ENCODE measurements at places on chromosomes 3 and 15.

GRCh38 chr3:136186344-136186743, 9.8 kb downstream of the MSL2 start:
- H3K4me3 ChIP-seq: no peak overlapping the region
- H3K27me3 ChIP-seq: no peaks in the 10 kb centered on the region
- no peak overlapping the region for H3K27ac ChIP-seq
- H3K36me3 ChIP-seq: peaks cover 2% of the 10 kb centered on the region

GRCh38 chr3:33426068-33426467, 14.1 kb downstream of the UBP1 start:
- H3K4me1 ChIP-seq: peaks cover 22% of the 10 kb centered on the region
- no peak overlapping the region for H3K27ac ChIP-seq
- no peak overlapping the region for H3K4me3 ChIP-seq
- no peaks in the 10 kb centered on the region for H3K36me3 ChIP-seq
- no peak for DNase-seq
- no peaks in the 10 kb centered on the region for H3K27me3 ChIP-seq

DNA sequence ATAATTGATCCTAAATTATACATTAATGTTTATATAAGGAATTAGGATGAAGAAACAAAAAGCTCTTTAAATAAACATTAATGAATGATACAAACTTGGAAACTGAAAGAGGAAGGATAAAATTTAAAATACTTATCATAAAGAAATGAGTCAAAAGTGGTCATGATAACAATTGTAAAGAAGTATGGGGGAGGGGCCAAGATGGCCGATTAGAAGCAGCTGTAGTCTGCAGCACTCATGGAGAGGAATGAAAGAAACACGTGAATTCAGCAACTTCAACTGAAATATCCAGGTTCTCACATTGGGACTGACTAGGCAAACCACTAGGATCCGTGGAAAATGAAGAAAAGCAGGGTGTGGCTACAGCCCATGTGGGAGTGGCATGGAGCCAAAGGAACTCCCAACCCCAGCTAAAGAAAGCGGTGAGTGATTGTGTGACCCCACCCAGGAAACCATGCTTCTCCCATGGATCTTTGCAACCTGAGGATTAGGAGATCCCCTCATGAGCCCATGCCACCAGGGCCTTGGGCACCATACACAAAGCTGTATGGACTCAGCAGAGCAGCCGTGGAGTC, 13.1 kb upstream of the CP start:
- H3K27ac ChIP-seq: no peak overlapping the region
- H3K4me3 ChIP-seq: no peak overlapping the region
- DNase-seq: no peak
- H3K4me1 ChIP-seq: no peaks in the 10 kb centered on the region
- no peaks in the 10 kb centered on the region for H3K36me3 ChIP-seq

DNA sequence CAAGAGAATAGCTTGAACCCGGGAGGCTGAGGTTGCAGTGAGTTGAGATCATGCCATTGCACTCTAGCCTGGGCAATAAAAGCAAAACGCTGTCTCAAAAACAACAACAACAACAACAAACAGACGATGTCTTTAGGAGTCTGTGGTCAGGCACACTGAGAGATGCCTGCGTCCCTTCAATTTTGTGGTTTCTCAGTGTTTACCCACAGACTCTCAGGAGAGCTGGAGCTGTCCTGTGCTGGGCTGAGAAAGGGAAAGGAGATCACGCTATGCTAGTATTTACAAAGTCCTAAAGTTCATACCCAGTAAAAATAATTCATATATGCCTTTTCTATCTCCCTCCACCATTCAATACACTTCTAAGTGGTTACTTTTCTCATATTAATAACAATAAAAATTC, 6.3 kb downstream of the LAMP3 start:
- H3K4me3 ChIP-seq: no peak overlapping the region
- peaks cover 40% of the 10 kb centered on the region for H3K4me1 ChIP-seq
- DNase-seq: no peak
- peaks cover 19% of the 10 kb centered on the region for H3K36me3 ChIP-seq
- H3K27ac ChIP-seq: no peak overlapping the region

- no peaks in the 10 kb centered on the region for H3K36me3 ChIP-seq
- no peak for DNase-seq
Measured at GRCh38 chr3:177934001-177934891, 602.0 kb upstream of the KCNMB2 start.

DNA sequence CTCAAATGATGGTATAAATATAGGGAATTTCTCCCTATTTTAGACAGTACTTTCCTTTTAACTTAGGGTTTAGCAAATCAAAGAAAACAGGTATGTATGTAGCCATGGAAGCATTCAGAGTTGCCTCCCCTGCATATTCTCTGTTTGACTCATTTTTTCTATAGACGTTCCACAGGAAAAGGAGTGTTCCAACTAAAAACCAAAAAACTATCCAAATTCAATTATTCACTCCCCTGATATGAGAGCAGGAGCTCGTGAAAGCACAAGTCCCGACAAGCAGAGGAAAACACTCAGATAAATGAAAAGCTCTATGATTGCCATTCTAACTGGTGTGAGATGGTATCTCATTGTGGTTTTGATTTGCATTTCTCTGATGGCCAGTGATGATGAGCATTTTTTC, 119.5 kb downstream of the FRMD5 start:
- no peak for DNase-seq
- no peak overlapping the region for H3K27ac ChIP-seq
- H3K27me3 ChIP-seq: no peaks in the 10 kb centered on the region
- no peaks in the 10 kb centered on the region for H3K36me3 ChIP-seq
- H3K4me1 ChIP-seq: no peaks in the 10 kb centered on the region

GRCh38 chr3:83460052-83460451, 1498.7 kb upstream of the CADM2 start:
- no peak overlapping the region for H3K27ac ChIP-seq
- H3K27me3 ChIP-seq: no peaks in the 10 kb centered on the region
- no peak overlapping the region for H3K4me3 ChIP-seq
- no peaks in the 10 kb centered on the region for H3K36me3 ChIP-seq
- H3K4me1 ChIP-seq: no peaks in the 10 kb centered on the region

DNA sequence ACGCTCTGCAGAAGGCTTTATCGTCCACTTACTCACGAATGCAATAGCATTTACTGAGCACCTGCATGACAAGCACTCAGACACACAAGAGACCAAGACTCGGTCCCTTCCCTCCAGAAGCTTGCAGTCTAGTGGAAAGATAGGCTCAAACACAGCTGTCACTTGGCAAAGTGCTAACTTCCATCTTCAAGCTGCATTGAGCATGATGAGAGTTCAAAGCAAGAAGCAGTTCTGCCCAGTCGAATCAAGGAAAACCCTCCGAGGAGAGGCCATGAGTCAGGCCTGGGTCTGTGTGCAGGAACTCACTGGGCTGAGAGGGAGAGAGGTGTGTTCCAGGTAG, 51.5 kb downstream of the C3orf20 start:
- peaks cover 3% of the 10 kb centered on the region for H3K4me1 ChIP-seq
- H3K4me3 ChIP-seq: no peak overlapping the region
- no peaks in the 10 kb centered on the region for H3K36me3 ChIP-seq
- H3K27ac ChIP-seq: no peak overlapping the region
- H3K27me3 ChIP-seq: no peaks in the 10 kb centered on the region

GRCh38 chr3:150765949-150766720, 3.2 kb upstream of the SIAH2 start:
- H3K27me3 ChIP-seq: no peaks in the 10 kb centered on the region
- H3K36me3 ChIP-seq: no peaks in the 10 kb centered on the region
- peaks cover 29% of the 10 kb centered on the region for H3K4me1 ChIP-seq

DNA sequence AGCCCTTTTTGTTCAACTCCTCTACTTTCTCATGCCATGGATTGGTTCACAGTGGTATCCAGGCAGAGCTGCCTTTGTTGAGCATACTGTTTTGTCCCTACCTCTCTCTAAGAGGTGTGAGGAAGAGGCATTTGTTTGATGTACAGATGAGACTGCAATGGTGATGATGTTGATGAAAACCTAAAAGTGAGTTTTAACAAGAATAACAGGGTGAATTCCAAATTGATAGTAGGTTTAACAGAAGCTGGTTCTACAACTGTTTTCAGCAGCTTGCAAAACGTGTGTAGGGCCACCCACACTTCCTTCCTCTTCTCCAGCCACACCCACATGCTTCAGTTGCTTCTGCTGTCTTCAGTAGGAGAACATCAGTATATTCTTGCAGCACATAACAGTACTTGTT, 10.2 kb downstream of the SNRK start:
- H3K36me3 ChIP-seq: no peaks in the 10 kb centered on the region
- no peaks in the 10 kb centered on the region for H3K27me3 ChIP-seq
- H3K27ac ChIP-seq: no peak overlapping the region
- DNase-seq: no peak

DNA sequence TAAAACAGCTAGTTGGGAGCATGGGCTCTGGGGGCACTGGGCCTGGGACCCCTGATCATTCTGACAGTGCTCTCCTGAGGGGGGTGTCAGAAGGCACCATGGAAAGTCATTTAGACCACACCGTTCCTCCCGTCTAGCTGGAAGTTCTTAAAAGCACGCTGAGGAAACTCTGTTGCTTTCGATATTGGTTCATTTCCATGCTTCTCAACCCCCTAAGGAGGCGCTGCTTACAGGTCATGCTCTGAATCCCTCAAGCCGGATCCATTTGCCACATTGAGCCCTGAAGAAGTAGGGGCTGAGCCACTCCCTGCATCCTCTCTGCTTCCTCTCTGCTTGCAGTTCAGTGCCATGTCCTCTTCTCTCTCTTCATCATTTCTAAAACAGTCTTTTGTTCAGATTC, 187.2 kb downstream of the CACNA2D3 start:
- H3K27me3 ChIP-seq: no peaks in the 10 kb centered on the region
- no peaks in the 10 kb centered on the region for H3K36me3 ChIP-seq
- no peak for DNase-seq
- no peak overlapping the region for H3K27ac ChIP-seq
- no peak overlapping the region for H3K4me3 ChIP-seq

- no peaks in the 10 kb centered on the region for H3K36me3 ChIP-seq
- peaks cover 2% of the 10 kb centered on the region for H3K27me3 ChIP-seq
- no peak overlapping the region for H3K4me3 ChIP-seq
- H3K4me1 ChIP-seq: no peaks in the 10 kb centered on the region
Measured at GRCh38 chr3:129967761-129968160, 6.8 kb upstream of the TRH start.

- no peak for DNase-seq
- H3K27ac ChIP-seq: no peak overlapping the region
- H3K36me3 ChIP-seq: no peaks in the 10 kb centered on the region
- no peak overlapping the region for H3K4me3 ChIP-seq
Measured at GRCh38 chr15:36826948-36827347, 247.5 kb downstream of the CDIN1 start.

Data from GM12878 (cell line).